ENCODE measurements at places on chromosomes 11 and 22.

DNA sequence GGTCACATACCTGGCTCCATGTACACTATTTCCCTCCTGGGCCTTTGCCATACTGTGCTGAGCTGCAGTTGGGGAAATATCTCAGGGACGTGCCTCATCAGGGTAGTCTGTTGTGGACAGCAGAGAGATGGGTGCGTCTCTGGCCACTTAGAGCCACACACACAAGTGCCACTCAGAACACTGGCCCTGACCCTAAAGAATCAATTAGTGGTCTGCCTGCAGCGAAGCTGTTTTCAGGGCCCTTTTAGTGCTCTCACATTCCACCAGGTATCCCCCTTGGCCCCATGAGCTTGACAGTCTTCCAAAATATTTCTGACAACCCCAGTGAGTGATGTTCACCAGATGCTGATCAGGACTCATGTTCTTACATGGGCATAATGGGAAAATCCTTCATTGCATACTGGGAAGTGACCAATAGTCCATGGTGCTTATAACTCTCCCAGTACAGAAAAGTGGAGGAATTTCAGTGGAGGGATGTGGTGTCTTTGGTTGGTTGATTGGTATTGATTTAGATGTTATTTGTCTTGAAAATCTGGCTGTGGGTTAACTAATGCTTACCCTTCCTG lies 66.1 kb downstream of the ME3 start:
- no peak for DNase-seq

- DNase-seq, result no peak
Observed at GRCh38 chr11:45745065-45745811, 59.7 kb upstream of the SLC35C1 start.

- DNase-seq, result peak; percentile 22
Observed at GRCh38 chr11:14537134-14537599, 17.0 kb upstream of the PSMA1 start.

GRCh38 chr22:36713436-36713835 lies 9.9 kb upstream of the CACNG2 start:
- DNase-seq, result no peak

GRCh38 chr11:111372538-111372937 lies 6.5 kb downstream of the POU2AF1 start:
- no peak for DNase-seq

GRCh38 chr22:49192857-49193250 lies 634.8 kb downstream of the BRD1 start:
- DNase-seq, result no peak

- DNase-seq, result no peak
Observed at GRCh38 chr22:27086080-27087044, 429.0 kb downstream of the MIAT start.

DNA sequence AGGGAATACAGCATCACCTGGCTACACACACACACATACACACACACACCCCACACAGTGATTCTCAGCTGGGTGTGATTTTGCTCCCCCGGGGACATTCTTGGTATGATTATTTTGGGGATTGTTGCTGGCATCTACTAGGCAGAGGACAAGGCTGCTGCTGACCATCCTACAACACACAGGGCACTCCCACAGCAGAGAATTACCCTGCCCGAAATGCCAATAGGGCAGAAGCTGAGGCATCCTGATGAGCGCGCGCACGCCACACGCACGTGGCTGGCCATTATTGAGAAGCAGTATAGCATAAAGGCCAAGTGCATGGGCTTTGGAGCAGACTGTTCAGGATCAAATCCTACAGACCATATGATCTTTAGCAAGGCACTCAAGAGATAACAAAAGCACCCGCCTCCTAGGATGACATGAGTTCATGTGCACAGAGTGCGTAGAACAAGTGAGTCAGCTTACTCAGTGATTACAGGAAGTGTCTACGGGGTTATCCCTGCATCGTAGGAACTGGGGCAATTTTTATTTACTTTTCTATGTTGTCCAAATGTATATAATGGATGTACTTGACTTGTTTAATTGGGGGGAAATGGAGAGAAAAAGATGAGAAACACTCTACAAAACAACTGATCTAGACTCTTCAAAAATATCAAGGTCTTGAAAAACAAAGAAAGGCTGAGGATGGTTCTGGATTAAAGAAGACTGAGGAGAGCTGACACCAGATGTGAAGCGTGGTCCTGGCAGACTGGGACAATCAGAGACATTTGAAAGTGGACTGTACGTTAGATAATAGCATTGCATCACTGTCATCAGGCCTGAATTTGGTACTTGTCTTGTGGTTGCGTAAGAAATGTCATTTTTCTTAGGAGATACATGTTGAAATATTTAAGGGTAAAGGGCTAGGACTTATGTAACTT lies 7.2 kb upstream of the EHD1 start:
- DNase-seq, result no peak
